ENCODE measurements at places on chromosomes 4 and X. TPM values are rescaled to one million over a fixed set of nuclear protein-coding genes. Genes with fewer than 3 reads are reported as not detected.

DNA sequence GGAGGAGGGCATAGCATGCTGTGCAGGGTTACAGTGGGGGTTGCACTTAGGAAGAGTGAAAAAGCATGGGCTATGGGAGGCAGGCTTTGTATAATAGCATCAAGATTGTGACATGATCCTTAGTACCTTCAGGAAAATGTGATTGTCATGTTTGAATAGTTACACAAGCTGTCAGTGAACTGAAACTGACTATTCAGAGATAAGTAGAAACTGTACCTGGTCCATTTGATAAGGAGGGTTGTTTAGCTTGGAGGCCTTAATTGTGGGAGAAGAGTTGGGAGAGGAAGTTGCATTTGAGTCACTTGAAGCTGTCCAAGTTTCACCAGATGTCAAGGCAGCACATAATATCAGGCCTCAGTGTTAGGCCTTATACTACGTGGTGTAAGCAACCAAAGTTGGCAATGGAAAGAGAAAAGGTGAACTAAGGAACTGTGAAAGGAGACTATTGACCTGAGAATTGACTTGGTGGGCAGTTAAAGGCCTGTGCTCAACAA is 85.0 kb downstream of the TEX13C start:
- no peak for DNase-seq
- H3K36me3 ChIP-seq, result no peaks in the 10 kb centered on the region
- no peaks in the 10 kb centered on the region for H3K27me3 ChIP-seq
- H3K4me3 ChIP-seq, result no peak overlapping the region
- H3K4me1 ChIP-seq, result no peaks in the 10 kb centered on the region
- H3K27ac ChIP-seq, result no peak overlapping the region

- H3K27ac ChIP-seq, result no peak overlapping the region
- H3K36me3 ChIP-seq, result no peaks in the 10 kb centered on the region
- no peaks in the 10 kb centered on the region for H3K27me3 ChIP-seq
- no peak for DNase-seq
Observed at GRCh38 chr4:166493924-166494345, 620.9 kb downstream of the TLL1 start.

Gene C1QTNF7
- total RNA-seq, result not detected

Gene FAM236D
- not detected for total RNA-seq

- H3K27me3 ChIP-seq, result no peaks in the 10 kb centered on the region
- no peaks in the 10 kb centered on the region for H3K36me3 ChIP-seq
- no peak for DNase-seq
- no peak overlapping the region for H3K4me3 ChIP-seq
- no peaks in the 10 kb centered on the region for H3K4me1 ChIP-seq
- H3K27ac ChIP-seq, result no peak overlapping the region
Observed at GRCh38 chrX:25072247-25072646, 56.5 kb upstream of the ARX start.

DNA sequence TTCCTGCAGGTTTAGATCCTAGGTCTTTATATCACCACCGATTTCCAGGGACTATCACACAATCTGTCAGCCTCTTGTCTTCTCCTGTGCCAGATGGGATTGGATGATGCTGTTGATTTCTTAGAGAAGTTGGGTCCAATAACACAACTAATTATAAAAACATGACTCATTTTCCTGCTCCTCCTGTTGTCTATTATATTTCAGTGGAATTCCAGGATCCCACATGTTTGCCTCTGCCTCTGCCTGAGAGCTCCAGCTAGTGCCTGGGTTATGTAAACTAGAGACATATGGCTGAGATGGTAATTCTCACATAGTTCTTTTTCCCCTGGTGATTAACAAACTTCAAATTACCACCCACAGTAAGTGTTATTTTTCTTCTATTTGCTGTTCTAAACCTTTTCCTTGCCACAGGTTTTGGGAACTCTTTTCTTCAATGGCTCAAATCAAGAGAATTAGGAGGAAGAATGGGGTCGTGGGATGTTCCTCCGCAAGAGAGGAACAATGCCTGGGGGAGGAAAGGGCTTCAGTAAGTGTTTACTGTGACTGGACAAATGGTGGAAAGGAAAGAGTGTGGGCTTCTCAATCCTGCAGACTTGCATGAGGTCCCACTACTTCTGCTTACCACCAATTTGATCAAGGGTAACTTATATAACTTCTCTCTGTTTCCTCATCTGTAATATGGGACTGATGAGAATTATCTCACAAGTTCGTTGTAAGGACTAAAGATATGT is 3.4 kb upstream of the HOPX start:
- DNase-seq, result no peak
- no peaks in the 10 kb centered on the region for H3K27me3 ChIP-seq
- H3K27ac ChIP-seq, result no peak overlapping the region
- H3K4me1 ChIP-seq, result no peaks in the 10 kb centered on the region

GRCh38 chr4:98285676-98286075 is 24.5 kb downstream of the RAP1GDS1 start:
- no peak for DNase-seq
- H3K4me3 ChIP-seq, result no peak overlapping the region
- H3K36me3 ChIP-seq, result no peaks in the 10 kb centered on the region

- H3K4me1 ChIP-seq, result no peaks in the 10 kb centered on the region
- no peak overlapping the region for H3K4me3 ChIP-seq
- H3K36me3 ChIP-seq, result no peaks in the 10 kb centered on the region
- DNase-seq, result no peak
Observed at GRCh38 chr4:124953486-124953885, 241.0 kb upstream of the ANKRD50 start.

Data from Panc1 (cell line).